ENCODE measurements at places on chromosomes 4 and X.

- no peak for DNase-seq
Measured at GRCh38 chr4:148152868-148153625, 289.2 kb downstream of the NR3C2 start.

GRCh38 chr4:106676173-106676921, 307.8 kb upstream of the GIMD1 start:
- no peak for DNase-seq

DNA sequence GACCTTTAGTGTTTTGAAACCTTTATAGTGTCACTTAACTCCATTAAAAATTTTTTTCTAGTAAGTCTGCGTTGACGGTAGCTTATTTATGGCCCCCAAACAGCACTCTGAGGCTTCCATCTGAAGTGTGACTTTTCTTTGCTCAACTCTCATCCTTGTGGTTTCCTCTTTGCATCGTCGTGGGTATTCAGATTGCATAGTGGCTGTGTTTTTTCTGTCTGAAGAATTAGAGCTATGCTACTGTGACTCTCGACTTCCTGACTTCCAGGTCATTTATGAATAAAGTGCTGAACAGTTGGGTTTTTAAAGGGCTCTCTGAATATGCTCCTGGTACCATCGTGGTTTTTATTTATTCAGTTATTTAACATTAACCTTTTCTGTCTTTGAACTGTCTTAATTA, 44.9 kb downstream of the JADE1 start:
- DNase-seq: no peak

DNA sequence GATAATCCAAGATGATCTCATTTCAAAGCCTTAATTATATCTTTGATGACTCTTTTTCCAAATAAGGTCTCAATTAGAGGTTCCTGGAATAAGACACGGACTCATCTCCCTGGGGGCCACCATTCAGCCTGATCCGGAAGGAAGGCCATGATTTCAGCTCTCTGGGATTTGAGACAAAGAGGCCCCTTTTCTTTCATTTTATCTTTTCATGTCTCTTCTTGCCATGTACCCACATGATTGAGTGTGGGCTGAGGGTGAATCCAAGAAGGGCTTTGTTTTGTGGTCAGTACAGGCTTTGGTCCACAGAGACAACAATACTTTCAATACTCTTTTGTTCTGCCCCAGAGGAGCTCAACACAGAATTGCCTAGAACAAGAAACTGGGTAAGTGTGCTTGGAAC, 261.2 kb downstream of the TRIML1 start:
- DNase-seq: no peak

GRCh38 chrX:109281483-109282275, 200.2 kb downstream of the GUCY2F start:
- no peak for DNase-seq

GRCh38 chr4:188168726-188169373, 29.6 kb downstream of the TRIML1 start:
- no peak for DNase-seq

DNA sequence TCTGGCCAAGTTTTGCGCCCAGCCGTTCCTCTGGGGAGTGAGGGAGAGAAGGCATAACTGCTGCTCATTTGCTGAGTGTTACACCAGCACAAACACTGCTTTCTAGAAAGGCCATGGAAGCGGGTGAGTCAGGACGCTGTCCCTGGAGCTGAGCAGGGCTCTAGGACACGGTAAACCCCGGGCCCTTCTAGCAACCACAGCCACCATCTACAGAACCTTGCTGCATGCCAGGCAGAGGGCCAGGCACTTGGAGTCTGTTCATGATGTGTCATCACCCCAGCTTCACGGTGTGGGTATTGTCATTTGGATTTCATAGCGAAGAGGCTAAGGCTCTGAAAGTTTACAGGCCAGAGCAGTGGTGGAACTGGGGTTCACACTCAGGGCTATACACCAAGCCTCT, 31.8 kb upstream of the C4orf50 start:
- DNase-seq: no peak

DNA sequence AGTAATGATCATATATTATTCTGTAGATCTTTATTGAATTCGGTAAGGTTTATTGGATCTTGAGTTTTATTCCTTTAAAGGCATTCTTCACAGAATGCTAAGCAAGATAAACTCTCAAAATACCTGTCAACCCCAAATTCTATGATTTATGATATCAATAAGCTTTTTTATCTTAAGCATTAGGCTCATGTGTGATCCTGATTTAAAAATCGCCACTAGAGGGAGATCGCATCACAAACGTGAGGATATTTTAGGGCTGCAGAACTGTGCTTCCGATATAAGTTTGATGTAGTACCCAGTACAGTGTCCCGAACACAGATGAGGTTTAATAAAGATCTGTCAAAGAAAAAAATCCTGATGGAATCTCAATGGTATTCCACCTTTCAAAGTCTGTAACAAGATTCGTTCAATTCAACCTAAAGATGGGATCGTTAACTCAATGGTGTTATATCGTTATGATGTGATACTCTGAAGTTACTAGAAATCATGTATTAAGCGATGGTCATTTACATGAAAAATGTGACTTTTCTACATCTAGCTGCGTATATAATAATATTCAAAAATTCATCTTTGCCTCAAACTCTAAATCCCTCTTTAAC, 169.0 kb downstream of the CORIN start:
- DNase-seq: peak; percentile 26

- no peak for DNase-seq
Measured at GRCh38 chrX:118520216-118521206, 24.9 kb downstream of the DOCK11 start.

DNA sequence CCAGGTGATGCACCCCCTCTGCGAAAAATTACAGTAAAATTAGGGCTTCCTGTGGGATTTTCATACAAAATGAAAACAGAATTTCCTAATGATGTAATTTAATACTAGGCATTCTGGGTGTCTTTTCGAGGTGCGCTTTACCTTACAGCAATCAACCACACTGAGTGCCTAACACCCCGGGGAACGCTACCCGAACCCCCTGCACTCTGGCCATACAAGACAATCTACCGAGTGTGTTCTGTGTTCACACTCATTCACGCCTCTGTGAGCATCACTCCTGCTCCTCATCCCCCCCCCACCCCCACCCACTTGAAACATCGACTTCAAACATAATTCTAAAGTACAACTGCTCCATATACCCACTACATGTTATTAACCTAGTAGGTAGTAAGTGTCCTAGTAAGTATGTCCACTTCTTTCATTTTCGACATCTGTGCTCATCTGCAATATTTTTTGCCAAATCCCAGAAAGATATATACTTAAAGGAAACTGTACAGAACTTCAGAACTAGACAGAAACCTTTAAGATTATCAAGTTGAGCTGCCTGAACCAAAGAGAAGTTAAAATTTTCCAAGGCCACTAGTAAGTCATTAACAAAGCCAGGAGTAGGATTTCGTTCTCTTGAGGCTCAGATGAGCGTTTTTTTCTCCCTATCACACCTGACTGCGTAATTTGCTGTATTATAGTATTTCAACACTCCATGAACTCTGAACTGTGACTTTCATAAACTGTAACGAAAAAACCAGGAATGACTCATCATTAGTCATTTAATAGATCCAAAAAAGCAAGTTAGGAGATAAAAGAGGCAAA, 80.0 kb downstream of the FAT1 start:
- DNase-seq: no peak

- DNase-seq: peak; percentile 78
Measured at GRCh38 chr4:108018040-108018883, 28.6 kb downstream of the HADH start.
